ENCODE measurements at places on chromosomes 6 and 20.

DNA sequence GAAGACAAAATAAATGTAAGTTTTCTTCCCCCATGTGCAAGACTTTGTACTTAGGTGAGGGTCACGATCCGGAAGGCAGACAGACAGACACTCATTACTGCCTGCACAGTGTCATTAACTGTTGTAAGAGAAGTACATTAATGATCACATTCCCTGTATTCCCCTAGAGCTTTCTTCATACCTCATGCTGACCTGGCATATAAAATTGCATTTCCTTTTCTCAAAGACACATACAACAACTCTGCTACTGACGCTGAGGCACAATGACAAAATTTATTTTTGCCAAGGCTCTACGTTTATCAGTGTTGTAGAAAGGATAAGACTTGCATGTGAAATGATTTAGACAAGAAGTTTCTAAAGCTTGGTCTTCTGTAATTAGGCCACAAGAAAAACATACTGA is 3.0 kb upstream of the SYCP2 start:
- no peak for DNase-seq

GRCh38 chr20:45254383-45255262 is at the start of gene SLPI:
TSS of gene SLPI (minus strand) at chr20:45254564. CDS start at chr20:45254543, 21 bp downstream.
- DNase-seq = no peak

DNA sequence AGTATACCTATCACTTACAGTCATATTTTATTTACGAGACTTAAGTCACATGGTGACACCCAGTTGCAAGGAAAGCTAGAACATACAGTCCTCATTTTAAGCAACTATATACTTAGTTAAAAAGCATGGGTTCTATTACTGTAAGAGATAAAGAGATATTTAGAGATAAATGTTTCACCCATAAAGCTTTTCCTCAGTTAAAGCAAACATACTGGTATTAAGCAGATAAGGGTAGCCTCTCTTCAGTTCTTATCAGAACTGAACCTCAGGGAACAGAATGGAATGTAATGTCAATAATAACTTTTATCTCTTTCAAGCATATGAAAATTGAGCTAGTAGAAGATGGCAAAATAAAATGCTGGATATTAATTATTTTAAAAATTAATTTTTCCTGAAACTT is 9.9 kb upstream of the ASCC3 start:
- DNase-seq = no peak

GRCh38 chr6:1575210-1576041 is 34.3 kb upstream of the FOXC1 start:
- DNase-seq = peak; percentile 65

DNA sequence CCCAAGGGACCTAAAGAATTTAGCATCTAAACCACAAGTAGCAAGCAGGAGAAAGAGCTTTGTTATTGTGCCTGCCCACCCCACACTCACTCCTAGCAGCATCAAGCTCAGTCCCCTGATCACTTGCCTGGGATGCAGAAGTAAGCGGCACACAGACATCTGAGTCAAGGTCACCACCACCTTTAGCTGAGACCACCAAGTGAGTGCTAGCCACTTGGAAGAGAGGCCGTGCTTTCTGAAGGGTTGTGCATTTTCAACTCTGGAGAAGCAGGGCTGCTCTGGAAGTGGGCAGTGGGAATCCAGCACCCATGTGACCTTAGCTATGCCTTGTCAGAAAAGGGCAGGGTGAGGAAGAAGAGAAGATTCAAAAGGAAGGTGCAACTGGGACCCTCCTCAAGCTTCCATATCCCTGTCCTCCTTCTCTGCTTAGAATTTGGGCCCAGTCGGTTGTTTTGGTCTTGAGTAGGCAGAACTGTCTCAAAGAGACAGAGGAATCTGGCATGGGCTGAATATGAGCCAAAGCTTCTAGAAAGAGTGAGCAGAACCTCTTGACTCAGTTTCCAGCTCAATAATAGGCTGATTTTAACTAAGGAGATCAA is 6.2 kb downstream of the NR2E1 start:
- DNase-seq = no peak

GRCh38 chr20:58715391-58715800 is 22.8 kb downstream of the NPEPL1 start:
- DNase-seq = no peak

GRCh38 chr6:152554851-152555250 is 82.3 kb downstream of the SYNE1 start:
- no peak for DNase-seq

Data from G401 (cell line).